ENCODE measurements at places on chromosomes 1 and 21.

DNA sequence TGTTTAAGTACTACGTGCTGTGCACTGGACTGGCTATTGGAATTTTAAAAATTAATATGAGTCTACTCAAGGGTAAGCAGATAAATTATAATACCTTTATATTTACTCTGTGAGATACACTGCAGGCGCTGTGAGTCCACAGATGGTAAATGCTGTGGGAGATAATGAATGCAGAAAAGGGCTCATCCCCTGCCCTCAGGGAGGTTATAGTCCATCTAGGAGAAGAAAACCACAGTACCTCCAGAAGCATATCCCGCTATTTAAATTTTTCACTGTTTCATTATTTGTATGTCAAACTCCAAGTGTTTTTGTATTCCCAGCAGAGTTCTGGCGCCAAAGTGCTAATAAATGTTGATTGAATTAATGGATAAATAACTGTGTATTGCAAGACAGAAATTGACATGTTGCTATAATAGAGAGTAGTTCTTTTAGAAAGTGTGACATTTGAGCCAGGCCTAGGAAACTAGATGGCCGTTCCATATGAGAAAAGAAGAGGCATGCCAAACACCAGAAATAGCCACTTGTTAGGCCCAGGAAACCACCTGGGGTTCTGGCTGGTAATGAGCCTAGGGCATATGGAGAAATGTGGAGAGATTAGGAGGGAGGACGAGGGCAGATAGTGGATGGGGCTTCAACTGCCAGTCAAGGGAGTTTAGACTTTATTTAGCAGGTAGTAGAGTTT, 61.7 kb downstream of the LRRC8D start:
- DNase-seq = no peak

DNA sequence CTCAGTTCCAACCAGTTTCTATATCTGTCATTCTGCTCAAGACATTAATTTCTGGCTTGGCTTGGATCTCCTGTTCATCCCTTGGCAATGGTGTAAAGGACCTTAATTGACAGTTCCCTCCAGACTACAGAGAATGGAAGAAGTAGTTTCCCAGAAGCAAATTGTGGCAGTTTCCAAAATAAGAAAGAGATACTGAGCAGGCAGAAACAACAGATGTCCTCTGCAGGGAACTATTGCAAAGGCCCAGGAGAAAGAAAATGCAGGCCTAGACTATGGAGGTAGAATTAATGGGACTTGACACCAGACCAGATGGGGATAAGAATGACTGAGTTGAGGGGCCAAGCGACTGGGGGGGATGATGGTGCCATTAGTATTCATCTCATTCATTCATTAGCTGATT, 6.1 kb upstream of the AK2 start:
- DNase-seq = peak; percentile 80

- DNase-seq = no peak
Observed at GRCh38 chr21:38490411-38491020, 7.8 kb downstream of the ERG start.

DNA sequence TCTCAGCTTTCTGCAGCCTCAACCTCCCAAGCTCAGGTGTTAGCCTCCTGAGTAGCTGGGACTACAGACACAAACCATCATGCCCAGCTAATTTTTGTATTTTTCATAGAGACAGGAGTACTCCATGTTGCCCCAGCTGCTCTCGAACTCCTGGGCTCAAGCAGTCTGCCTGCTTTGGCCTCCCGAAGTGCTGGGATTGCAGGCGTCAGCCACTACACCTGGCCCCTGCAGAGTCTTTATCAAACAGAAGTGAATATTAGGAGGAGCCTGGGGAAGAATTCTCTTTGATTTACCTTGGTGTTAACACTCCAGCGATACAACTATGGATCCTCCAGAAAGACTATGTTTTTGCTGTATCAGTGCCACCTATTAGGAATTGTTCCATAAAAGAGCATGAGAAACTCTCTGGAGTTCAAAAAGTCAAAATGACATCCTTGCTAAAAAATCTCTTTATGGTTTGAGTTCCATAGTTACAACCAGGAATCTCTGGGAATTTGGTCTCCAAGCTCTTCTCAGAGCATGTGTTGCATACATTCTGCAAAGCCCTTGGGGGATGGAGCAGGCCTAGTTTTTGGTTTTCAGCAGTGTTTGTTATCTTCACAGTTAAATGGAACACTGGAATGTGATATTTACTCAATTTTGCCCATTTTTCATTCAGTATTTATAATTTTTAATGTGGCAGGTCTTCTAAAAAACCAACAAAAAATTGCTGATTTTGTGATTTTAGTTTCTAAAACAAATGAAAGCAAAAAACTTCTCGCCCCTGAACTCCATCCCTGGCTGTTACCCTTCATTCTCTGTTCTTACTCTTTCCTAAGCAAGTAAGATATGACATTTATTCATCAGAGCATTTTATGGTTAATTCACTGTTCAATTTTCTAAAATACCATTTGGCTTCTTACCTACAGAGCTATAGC, 77.3 kb downstream of the OLFML2B start:
- peak; percentile 87 for DNase-seq

GRCh38 chr21:23899561-23899960, 1707.7 kb downstream of the MRPL39 start:
- DNase-seq = no peak

DNA sequence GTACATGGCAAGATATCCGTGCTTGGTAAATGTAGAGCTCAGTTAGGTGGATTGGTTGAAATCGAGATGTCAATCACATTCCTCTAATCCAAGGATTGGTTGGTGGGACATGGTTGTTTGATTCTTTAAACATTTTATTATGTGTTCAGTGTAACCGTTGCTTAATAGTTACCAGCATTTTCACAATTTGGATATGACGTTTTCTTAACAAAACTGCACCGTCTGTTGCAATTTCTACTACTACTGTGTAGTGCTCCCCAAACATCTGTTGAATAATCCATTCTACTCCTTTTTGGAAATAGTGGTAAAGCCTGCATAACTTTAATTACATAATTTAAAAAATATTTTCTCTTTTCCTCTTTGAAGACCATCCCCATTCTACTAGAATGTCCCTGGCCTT, 16.3 kb downstream of the OR2B11 start:
- DNase-seq = no peak

GRCh38 chr1:100279358-100279923, 13.4 kb downstream of the RTCA start:
- no peak for DNase-seq
